Osteoblast (primary cell): ENCODE measurements at places on chromosomes 13 and 19.

DNA sequence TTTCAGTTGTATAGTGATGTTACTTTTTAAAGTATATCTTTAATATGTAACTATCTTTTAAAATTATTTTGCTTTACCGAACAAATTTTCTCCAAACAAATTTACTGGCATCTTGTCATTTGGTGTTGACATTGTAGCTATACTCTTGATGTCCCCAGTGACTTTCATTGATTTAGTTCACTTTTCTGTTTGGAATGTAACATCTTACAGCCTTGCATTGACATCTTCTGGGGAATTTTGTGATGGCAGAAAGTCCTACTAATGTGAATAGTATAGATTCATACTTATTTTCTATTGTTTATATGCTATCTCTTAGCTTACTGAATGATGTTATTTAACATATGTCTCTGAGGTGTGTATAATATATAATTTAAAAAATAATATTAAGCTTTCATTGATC is 800.9 kb upstream of the ATXN8OS start:
- no peaks in the 10 kb centered on the region for H3K36me3 ChIP-seq
- DNase-seq: no peak
- no peak overlapping the region for H3K4me3 ChIP-seq
- no peaks in the 10 kb centered on the region for H3K4me1 ChIP-seq
- H3K27me3 ChIP-seq: no peaks in the 10 kb centered on the region
- H3K27ac ChIP-seq: no peak overlapping the region

GRCh38 chr19:7618348-7618747 is 11.0 kb downstream of the XAB2 start:
- H3K27ac ChIP-seq: no peak overlapping the region
- H3K4me3 ChIP-seq: no peak overlapping the region
- H3K4me1 ChIP-seq: no peaks in the 10 kb centered on the region
- no peaks in the 10 kb centered on the region for H3K27me3 ChIP-seq
- DNase-seq: no peak

GRCh38 chr19:42153672-42154433 is 21.6 kb upstream of the POU2F2 start:
- no peak overlapping the region for H3K27ac ChIP-seq
- H3K4me3 ChIP-seq: no peak overlapping the region
- no peaks in the 10 kb centered on the region for H3K4me1 ChIP-seq
- H3K27me3 ChIP-seq: peaks cover 87% of the 10 kb centered on the region
- H3K36me3 ChIP-seq: no peaks in the 10 kb centered on the region

DNA sequence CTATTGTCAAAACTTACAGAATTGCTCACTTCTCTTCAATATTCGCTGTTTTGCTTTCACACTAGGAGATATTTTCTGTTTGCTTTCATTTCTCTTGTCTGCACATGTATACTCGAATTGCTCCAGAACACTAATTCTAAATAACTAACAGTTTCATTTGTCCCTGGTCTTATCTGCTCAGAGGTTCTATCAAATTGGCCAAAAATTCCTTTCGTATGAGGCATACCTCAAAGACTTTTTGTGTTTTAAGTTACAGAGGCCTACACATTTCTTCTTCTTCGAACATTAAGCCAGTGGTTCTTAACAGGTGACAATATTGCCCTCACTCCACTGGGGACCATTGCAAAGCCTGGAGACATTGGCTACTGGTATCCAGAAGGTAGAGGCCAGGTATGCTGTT is 1314.6 kb downstream of the EFNB2 start:
- no peak for DNase-seq
- no peaks in the 10 kb centered on the region for H3K27me3 ChIP-seq
- no peak overlapping the region for H3K4me3 ChIP-seq
- no peaks in the 10 kb centered on the region for H3K4me1 ChIP-seq
- H3K36me3 ChIP-seq: no peaks in the 10 kb centered on the region

- H3K36me3 ChIP-seq: no peaks in the 10 kb centered on the region
- H3K4me3 ChIP-seq: no peak overlapping the region
- H3K4me1 ChIP-seq: no peaks in the 10 kb centered on the region
Measured at GRCh38 chr19:50599427-50599826, 31.2 kb upstream of the LRRC4B start.

- H3K27ac ChIP-seq: no peak overlapping the region
- no peaks in the 10 kb centered on the region for H3K27me3 ChIP-seq
- DNase-seq: no peak
- H3K36me3 ChIP-seq: no peaks in the 10 kb centered on the region
Measured at GRCh38 chr19:39030854-39031367, 1.4 kb downstream of the FBXO27 start.

GRCh38 chr13:110266983-110267382 is 40.0 kb downstream of the COL4A1 start:
- no peak overlapping the region for H3K27ac ChIP-seq
- H3K4me1 ChIP-seq: no peaks in the 10 kb centered on the region
- no peak for DNase-seq
- no peaks in the 10 kb centered on the region for H3K27me3 ChIP-seq
- H3K4me3 ChIP-seq: no peak overlapping the region

- peaks cover 20% of the 10 kb centered on the region for H3K36me3 ChIP-seq
- H3K4me3 ChIP-seq: peak overlapping the region; percentile 93
- no peaks in the 10 kb centered on the region for H3K27me3 ChIP-seq
- DNase-seq: peak; percentile 92
- peaks cover 43% of the 10 kb centered on the region for H3K4me1 ChIP-seq
- H3K27ac ChIP-seq: peak overlapping the region; percentile 54
Measured at GRCh38 chr19:17555929-17556813, 722 bp downstream of the COLGALT1 start.

DNA sequence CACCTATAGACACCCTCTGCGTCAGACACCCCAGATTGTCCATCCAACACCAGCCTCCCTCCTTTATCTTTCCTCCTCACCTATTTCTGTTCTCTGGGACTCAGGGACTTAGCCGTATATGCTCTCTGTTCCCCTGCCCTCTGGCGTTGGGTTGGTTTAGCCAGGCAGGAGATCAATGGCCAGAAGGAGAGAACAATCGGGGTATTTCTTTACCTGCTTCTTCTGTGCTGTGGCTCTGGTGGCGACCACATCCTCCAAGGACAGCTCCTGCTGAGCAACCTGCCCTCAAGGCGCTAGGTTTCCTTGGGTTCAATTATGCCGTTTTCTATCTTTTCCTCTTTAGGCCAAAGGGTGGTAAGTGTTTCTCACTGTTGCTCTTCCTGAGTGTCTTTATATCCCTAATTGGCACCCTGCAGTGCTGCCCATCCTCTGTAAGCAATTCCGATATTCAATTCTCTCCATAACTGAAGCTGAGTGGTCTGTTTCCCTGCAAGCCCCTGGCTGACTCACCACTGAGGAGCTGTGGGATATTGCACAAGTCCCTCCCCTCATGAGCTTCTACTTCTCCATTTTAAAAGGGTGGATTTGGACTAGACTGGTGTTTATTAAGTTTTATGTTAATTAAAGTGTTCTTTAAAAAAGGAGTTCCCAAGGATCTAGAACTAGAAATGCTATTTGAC is 63.7 kb upstream of the TMTC4 start:
- no peak overlapping the region for H3K4me3 ChIP-seq
- H3K36me3 ChIP-seq: no peaks in the 10 kb centered on the region
- H3K27me3 ChIP-seq: no peaks in the 10 kb centered on the region
- no peaks in the 10 kb centered on the region for H3K4me1 ChIP-seq
- no peak overlapping the region for H3K27ac ChIP-seq

GRCh38 chr13:71325556-71325955 is 541.4 kb downstream of the DACH1 start:
- DNase-seq: no peak
- H3K27ac ChIP-seq: no peak overlapping the region
- H3K36me3 ChIP-seq: no peaks in the 10 kb centered on the region
- no peaks in the 10 kb centered on the region for H3K27me3 ChIP-seq

DNA sequence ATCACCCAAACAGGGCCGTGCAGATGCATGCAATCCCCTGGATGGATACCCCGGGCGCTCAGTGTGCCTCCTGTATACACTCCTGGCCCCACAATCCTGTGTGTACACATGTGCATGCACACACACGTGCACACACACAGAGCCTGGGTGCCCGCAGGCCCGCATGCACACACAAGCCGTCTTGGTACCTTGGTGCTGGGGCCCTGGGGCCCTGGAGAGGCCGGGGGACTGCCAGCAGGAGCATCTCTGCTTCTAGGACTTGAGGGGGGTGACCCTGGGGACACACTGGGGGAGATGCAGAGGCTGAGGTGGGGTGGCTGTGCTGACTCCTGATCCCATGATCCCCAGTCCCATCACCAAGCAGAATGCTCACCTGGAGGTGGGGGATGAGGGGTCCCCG is 15.6 kb upstream of the EPOR start:
- no peak for DNase-seq
- no peak overlapping the region for H3K27ac ChIP-seq
- H3K27me3 ChIP-seq: no peaks in the 10 kb centered on the region
- no peak overlapping the region for H3K4me3 ChIP-seq
- H3K36me3 ChIP-seq: no peaks in the 10 kb centered on the region
- H3K4me1 ChIP-seq: no peaks in the 10 kb centered on the region
